ENCODE measurements at places on chromosomes 5 and 9. TPM values are rescaled to one million over a fixed set of nuclear protein-coding genes. Genes with fewer than 3 reads are reported as not detected.

Gene CFAP90
- total RNA-seq, result not detected

- DNase-seq, result no peak
Measured at GRCh38 chr9:120542701-120543490, 37.1 kb downstream of the CDK5RAP2 start.

GRCh38 chr5:93611976-93612854 lies 29.2 kb downstream of the NR2F1 start:
- peak; percentile 57 for DNase-seq

DNA sequence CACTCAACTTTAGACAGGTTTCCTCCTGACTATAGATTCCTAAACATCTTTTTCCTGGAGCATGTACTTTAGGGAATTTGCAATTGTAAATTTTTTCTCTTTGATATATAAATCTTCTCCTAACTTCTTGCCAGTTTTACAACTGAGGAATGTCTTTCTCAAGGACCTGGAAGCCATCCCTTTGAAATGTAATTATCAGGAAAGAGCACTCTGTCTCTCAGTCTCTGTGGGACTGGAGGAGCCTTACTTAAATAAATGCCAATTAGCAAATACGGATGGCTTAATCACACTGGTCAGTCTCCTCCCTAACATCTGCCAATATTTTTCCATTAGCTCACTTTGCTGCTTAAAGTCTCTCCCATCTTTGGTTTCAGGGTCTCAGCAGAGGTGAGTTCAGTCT lies 344.3 kb upstream of the ARRDC3 start:
- no peak for DNase-seq

DNA sequence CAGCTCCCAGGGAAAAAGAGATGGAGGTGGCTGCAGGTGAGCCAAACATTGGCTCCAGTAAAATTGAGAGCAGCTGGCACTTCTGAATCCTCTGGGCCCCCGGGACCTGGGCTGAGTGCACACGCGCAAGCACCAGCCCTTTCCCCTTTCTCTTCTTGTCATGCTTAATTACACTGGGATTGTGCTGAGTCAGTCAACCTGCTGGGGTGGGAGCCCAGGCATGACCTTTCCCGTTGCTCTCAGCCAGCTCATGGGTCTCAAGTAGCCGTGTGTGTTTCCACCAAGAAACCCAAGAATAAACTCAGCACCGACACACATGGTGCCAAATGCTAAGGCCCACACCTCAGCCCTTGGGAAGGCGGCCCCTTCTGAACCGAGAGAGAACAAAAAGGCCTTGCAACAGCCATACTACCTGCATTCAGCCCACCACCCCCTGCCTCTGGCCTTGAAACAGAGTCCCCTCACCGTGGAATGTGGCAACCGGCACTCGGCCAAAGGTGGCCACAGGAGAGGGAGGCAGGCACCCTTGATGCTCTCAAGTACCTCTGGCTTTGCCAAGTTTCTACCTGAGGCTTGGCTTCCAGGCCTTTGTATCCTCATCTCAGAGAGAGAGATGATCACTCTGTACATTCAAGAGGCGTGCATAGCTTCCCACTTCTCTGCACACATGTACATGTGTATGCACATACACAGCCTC lies 28.1 kb downstream of the SLIT3 start:
- DNase-seq, result no peak

Gene PCDHGA7
- total RNA-seq, result not detected

GRCh38 chr5:103249068-103249467 lies 9.5 kb upstream of the MACIR start:
- no peak for DNase-seq

- peak; percentile 39 for DNase-seq
Measured at GRCh38 chr5:137888466-137888862, 793 bp upstream of the PKD2L2 start.

DNA sequence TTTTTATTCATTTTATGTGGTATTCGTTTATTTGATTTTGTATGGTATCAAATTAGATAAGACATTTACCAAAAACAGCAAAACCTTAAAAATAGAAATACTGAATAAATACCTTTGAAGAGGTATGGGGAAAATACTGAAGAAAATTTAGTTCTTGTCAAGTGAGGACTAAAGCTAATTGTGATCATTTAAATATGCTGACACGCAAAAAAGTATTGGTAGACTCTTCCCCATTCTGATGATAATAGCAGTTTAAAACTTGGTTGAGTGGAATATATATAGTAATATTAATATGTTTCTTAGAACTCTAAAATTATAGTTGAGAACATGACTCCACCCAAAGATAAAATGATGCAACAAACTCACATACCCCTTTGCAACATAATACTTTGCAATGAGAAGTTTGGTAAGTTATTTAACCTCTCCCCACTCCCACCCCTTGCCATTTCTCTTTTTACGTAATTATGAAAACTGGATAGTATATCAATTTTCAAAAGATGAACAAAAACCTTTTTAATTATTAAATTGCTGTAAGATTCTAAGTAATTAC lies 30.1 kb upstream of the SNX24 start:
- no peak for DNase-seq

Gene SV2C
- 0.43 TPM for total RNA-seq

DNA sequence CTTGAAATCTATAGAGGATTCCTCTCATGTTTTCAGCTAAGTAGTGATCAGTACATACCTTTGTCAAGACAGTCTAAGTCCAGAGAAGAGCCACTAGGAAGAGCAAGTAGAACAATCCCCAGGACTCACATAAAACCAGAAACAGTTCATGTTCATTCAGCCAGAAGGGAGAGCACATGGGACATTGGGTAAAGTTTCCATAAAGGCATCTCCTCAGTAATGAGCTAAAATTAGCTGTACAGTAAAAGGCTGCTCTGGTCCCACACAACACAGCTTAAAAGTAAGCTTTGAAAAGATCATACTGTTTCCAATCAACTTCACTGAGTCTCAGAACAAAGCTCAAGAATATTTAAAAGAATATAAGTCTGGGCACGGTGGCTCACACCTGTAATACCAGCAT lies 32.4 kb downstream of the HOMER1 start:
- DNase-seq, result no peak

Gene CBY3
- total RNA-seq, result not detected

- no peak for DNase-seq
Measured at GRCh38 chr9:840343-840742, 1.2 kb upstream of the DMRT1 start.

DNA sequence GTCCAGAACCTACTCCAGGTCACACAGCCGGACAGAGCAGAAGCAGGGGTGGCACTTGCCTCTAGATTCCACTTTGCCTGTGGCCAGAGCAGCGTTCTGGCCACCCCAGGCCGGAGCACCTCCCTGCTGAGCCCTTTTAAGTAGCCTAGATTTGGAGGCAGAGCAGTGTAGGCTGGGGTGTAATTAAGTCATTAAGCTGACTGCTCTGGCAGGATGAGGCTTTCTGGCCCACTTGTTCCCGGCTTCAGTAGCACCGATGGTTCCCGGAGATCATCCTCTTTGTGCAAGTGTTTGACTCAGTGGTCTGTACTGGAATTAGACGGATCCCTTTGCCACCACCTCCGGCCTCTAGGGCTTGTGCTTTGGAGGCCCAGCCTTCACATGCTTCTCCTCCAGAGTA lies 281.9 kb upstream of the ANKRD55 start:
- DNase-seq, result no peak

GRCh38 chr5:56375011-56375410 lies 141.9 kb upstream of the ANKRD55 start:
- peak; percentile 88 for DNase-seq

Gene GHR
- total RNA-seq, result not detected

DNA sequence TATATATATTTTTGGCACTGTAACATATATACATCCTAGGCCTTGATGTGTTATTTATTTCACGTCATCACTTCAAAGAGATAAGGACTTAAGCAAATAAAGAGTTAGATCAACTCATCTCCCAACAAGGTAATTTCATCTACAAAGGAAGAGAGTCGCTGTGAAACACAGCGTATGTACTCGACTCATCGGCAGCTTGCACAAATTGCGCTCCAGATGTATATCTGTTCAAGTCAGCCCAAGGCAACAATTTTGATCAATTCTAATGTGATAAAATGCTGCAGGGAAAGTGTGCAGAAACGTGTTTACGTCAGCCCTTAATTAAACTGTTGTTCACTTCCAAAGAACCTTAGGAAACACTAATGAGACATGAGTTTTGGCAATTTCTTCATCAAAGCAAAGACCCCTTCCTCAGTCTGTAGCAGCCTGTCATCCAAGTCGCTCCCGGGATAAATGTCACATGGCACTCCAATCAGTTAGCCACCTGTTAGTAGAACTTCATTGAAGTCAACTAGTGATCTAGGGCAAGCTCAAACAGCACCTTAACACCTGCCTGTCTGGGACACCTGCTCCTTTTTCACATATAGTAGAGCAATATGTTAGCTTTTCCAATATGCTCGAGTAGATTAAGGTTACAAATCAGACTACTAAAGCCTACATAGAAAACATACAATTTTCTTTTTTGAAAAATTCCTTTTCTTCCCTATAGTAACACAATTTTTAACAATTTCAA lies 182.4 kb downstream of the NFIB start:
- no peak for DNase-seq

DNA sequence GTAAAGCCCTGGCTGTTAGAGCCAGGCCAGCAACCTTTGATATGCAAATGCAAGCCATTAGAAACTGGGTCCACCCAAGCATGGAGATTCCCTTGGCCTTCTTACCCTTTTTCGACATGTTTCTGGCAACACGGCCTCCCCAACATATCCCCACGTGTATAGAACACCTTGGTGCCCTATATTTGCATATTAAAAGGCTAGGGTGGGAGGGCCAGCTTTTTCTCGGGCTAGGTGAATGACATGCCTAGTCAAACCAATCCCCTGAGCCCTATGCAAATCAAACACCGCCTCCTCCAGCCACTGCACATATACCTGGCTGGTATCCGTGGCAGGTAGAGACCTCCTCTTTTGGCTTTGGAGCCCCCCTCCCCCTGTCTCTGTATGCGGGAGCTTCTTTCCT lies 55.6 kb upstream of the ZFR start:
- DNase-seq, result no peak

Gene TNC
- total RNA-seq, result not detected

Gene PTGES
- 4.8 TPM for total RNA-seq

- DNase-seq, result no peak
Measured at GRCh38 chr9:102185962-102186361, 447.5 kb upstream of the GRIN3A start.

DNA sequence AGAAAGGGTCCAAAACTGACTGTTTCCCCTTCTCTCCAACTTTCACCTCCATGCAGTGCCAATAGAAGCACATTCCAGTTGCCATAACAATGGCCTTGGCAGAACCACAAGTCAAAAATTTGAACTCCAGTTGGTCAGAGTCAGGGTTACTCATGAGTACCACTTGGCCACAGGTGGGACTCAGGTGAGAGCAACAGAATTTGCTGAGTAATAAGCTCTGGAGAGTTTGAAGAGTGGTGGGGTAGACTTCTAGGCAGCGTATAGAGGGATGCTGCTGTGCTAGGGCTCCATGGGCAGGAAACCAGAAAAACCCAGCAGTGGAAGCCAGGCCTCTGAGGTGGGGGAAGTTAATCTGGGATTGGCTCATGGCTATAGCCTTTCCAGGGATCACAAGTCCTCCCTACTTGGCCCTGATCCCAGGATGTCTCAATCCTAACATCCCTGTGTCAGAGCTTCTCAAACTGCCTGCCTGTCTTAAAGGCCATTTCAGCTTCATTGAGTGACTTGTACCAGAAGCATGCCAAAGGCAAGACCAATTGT lies 30.2 kb downstream of the SNX18 start:
- peak; percentile 30 for DNase-seq

- DNase-seq, result no peak
Measured at GRCh38 chr9:116325924-116326323, 172.3 kb downstream of the PAPPA start.

Gene FOXD4L3
- not detected for total RNA-seq

Gene OCLN
- total RNA-seq, result 7.8 TPM

- DNase-seq, result peak; percentile 27
Measured at GRCh38 chr9:78261403-78262001, 25.6 kb downstream of the CEP78 start.

Gene PRDM9
- total RNA-seq, result not detected

Gene TAF11L9
- total RNA-seq, result not detected

All from G401 (cell line).